Endothelial cell (in vitro differentiated cells): ENCODE measurements at places on chromosomes 16 and 17.
A peak's percentile ranks its signal among the peaks of the same experiment; 100 is the strongest.

GRCh38 chr17:64449545-64449944 is 630 bp downstream of the MILR1 start:
- no peak for DNase-seq

DNA sequence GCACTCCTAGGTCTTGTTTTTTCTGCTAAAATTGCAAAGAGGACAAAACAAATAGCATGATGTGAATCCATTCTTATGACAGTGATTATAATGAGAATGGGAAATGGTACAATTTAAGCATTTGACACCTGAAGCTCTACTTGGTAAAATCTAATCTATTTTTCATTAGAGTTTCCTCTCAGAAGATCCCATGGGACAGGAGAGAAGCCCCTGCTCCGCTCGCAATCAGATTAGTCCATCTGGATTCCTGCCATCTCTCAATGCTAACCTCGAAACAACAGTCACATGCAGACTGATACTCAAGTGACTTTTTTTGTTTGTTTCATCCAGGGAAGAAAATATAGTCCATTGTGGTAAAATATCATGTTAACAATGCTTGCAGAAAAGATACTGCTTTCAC is 107.4 kb upstream of the TOM1L1 start:
- DNase-seq: no peak

- no peak for DNase-seq
These were observed 5.9 kb upstream of the FAAP100 start for GRCh38 chr17:81558115-81558468.

- DNase-seq: no peak
These were observed 27.7 kb upstream of the AKTIP start for GRCh38 chr16:53530741-53531140.

- DNase-seq: no peak
These were observed 167.9 kb downstream of the MSI2 start for GRCh38 chr17:57424273-57424672.

DNA sequence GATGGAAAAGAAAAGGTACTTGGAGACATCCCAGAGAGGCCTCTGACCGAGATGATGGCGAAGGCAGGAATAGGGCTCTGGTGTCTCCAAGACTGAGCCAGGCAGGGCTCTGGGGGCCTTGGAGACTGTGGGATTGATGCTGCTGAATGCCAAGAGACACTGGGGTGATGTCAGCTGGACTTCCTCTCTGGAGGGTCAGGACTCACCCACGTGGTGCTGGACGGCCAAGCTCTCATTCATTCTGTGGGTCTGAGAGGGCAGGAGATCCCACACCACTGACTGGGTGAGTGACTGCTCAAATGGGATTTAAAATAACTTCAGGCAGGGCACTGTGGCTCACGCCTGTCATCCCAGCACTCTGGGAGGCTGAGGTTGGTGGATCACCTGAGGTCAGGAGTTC is 64.8 kb downstream of the NT5M start:
- DNase-seq: no peak

- no peak for DNase-seq
These were observed 47.5 kb downstream of the BAIAP2 start for GRCh38 chr17:81082177-81083073.

DNA sequence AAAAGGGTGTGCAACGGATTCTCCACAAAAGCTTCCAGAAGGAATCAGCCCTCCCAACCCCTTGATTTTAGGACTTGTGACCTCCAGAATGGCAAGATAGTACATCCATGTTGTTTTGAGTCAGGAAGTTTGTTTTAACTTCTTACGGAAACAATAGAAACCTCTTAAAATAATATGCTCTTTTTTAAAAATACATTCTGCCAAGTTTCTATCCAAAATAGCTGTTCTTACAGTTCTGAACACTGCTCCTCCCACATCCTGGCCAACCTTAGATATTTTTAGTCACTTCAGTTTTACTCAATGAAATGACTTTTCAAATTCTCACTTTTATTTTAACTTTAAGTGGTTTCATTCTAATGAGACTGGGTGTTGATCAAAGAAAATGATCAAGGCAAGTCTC is 156.4 kb downstream of the ZNF18 start:
- no peak for DNase-seq

- no peak for DNase-seq
These were observed 3.8 kb downstream of the EVPLL start for GRCh38 chr17:18381158-18381952.

DNA sequence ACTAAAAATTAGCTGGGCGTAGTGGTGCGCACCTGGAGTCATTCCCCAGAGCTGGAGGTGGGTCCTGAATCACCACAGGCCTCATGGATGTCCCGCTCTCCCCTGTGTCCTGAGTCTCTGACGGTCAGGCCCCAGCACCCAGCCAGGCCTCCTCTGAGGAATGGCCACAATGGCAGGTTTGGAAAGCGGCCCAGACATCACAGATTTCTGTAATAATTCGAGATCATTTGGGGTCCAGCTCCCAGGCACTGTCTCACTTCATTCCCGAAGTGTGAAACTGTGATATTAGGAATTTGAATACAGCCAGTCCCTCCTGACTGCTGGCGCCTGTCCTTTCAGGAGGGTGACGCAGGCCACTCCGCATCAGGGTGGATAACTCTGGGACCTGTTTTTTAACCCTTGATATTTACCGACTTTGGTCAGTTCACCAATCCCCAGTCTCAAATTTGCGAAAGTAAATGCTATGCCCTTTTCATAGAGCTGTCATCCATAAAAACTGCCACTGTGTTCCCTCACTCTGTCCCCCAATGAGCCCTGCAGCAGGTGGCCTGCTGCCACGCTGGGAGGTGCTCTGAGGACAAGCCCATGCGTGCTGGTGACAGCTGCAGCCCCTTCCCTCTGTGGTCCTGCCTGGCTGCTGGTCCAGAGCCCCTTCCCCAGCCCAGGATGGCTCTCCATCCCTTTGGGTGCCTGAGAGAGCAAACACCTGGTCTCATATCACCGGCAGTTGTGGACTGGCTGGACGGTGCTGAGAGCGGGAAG is 28.3 kb upstream of the RPTOR start:
- no peak for DNase-seq

DNA sequence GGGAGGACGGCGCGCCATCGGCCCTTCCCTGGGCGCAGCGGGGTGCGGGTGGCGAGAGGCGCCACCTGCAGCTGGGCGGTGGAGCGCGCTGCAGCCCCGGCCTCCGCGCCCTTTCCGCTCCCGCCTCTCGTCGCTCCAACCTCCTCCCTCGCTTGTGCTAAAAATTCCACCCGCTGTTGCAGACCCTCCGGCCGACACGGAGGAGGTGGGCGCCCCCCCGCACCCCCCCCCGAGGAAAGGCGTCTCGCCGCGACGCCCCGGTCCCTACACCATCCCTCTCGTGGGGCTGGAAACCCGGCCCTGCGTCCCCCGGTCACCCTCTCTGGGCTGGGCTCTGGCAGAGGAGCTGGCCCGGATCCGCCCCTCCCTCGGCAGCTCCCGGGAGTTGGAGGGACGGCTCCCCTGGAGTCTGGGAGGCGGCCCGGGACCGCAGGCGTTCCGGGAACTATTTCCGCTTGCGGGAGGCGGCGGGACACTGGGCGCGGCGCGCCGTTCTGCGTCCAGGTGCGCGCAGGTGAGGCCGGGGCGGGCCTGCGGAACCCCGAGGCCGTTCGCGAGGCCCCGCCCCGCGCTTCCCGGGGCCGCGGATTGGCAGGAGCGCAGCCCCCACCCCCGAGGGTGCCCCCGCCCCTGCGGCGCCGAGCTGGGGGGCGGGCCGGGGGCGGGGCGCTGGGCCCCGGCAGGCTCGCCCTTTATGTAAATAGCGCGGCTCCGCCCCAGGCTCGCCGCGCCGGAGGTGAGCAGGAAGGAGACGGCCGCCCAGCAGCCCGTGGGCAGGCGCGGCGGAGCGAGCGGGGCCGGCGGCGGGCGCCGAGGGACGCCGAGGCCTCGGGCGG is at the start of gene LLGL2:
Gene LLGL2, plus strand, starts transcription at position 728 of the 836 bp plus-strand sequence. CDS start 17,730 bp downstream, outside the sequence.
- DNase-seq: peak; percentile 68
